H9 (cell line): ENCODE measurements at places on chromosomes 12 and 14. TPM values are rescaled to one million over a fixed set of nuclear protein-coding genes. Genes with fewer than 3 reads are reported as not detected.

GON7 gene
- 6.2 and 6.8 TPM in 2 replicates for total RNA-seq

CMA1 gene
- total RNA-seq = not detected in 2 replicates

LALBA gene
- not detected in 2 replicates for total RNA-seq

HOXC9 gene
- not detected in 2 replicates for total RNA-seq

PLEKHD1 gene
- 0.29 and 0.37 TPM in 2 replicates for total RNA-seq

SLCO1C1 gene
- not detected in 2 replicates for total RNA-seq

ATG101 gene
- 58.3 and 61.1 TPM in 2 replicates for total RNA-seq

CLEC2D gene
- total RNA-seq = 2.1 and 2.3 TPM in 2 replicates

C12orf50 gene
- 0.17 TPM in 1 of 2 replicates, not detected in the other for total RNA-seq

CPM gene
- 0.53 and 1.2 TPM in 2 replicates for total RNA-seq

ACSM4 gene
- total RNA-seq = not detected in 2 replicates

SDR9C7 gene
- not detected in 2 replicates for total RNA-seq

SCNN1A gene
- 104 and 111 TPM in 2 replicates for total RNA-seq

GMPR2 gene
- total RNA-seq = 84.7 and 86.9 TPM in 2 replicates

DHRS2 gene
- 0.66 and 0.77 TPM in 2 replicates for total RNA-seq

SLC17A8 gene
- total RNA-seq = not detected in 2 replicates

TAS2R43 gene
- 0.48 and 0.59 TPM in 2 replicates for total RNA-seq

NABP2 gene
- total RNA-seq = 48.7 and 49.0 TPM in 2 replicates

AGAP2 gene
- 4.6 and 5.3 TPM in 2 replicates for total RNA-seq

ESRRB gene
- total RNA-seq = 0.11 TPM in 1 of 2 replicates, not detected in the other

EFS gene
- total RNA-seq = 31.9 and 32.1 TPM in 2 replicates

MUCL1 gene
- not detected in 2 replicates for total RNA-seq

FANCM gene
- total RNA-seq = 9.1 and 11.9 TPM in 2 replicates

HCAR1 gene
- 0.07 TPM in 2 replicates for total RNA-seq

C14orf132 gene
- total RNA-seq = 5.7 and 7.7 TPM in 2 replicates

HAL gene
- total RNA-seq = 0.11 and 0.35 TPM in 2 replicates

DAO gene
- total RNA-seq = not detected in 2 replicates

P2RX7 gene
- total RNA-seq = 0.09 TPM in 1 of 2 replicates, not detected in the other

TMEM63C gene
- 1.7 and 2.2 TPM in 2 replicates for total RNA-seq

LRP1-AS gene
- not detected in 2 replicates for total RNA-seq

TBX5 gene
- total RNA-seq = not detected in 2 replicates

INSM2 gene
- total RNA-seq = not detected in 2 replicates

KERA gene
- not detected in 2 replicates for total RNA-seq

ADAM21 gene
- total RNA-seq = 0.09 TPM in 1 of 2 replicates, not detected in the other

ALX1 gene
- 2.1 and 3.2 TPM in 2 replicates for total RNA-seq

CDK2 gene
- total RNA-seq = 53.1 and 60.8 TPM in 2 replicates
